Hippocampal formation (tissue), 2 donors: ENCODE measurements at places on chromosomes 13 and 19.

DNA sequence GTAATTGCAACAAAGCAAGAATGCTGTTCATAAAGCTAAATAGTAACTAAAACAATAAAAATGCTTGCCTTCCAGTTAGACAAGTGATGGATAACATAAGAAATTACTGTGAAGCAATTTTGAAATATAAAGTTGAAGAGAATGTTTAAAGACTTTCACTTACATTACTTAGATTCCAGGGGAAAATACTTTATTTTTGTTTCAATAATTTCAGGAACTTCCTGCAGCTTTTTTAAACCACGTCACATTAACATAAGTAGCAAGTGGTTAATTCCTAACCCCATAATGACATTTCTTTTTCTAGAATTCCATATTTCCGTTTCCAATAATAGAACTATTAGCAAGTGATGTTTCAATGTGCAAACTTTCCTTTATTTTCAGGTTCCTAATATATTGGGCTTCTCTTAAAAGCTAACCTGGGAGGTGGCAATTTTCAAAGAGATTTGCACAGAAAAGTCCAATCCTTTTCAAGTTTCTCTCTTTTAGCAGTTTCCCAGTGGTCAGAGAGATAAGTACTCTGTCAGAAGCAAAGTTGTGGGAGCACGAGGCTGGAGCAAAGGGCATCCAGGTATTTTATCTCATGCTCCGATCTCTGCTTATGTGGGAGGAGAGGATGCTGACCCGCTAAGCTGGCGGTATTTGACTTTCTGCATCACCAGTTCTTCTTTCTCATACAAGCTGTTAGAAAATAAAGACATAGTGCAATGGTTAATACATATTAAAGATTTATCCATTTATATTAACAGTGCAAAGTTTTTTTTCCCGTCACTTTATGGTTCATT lies 1025.3 kb downstream of the EFNB2 start:
- DNase-seq = no peak

- DNase-seq = no peak
Measured at GRCh38 chr19:6378041-6378440, 2.3 kb upstream of the PSPN start.

DNA sequence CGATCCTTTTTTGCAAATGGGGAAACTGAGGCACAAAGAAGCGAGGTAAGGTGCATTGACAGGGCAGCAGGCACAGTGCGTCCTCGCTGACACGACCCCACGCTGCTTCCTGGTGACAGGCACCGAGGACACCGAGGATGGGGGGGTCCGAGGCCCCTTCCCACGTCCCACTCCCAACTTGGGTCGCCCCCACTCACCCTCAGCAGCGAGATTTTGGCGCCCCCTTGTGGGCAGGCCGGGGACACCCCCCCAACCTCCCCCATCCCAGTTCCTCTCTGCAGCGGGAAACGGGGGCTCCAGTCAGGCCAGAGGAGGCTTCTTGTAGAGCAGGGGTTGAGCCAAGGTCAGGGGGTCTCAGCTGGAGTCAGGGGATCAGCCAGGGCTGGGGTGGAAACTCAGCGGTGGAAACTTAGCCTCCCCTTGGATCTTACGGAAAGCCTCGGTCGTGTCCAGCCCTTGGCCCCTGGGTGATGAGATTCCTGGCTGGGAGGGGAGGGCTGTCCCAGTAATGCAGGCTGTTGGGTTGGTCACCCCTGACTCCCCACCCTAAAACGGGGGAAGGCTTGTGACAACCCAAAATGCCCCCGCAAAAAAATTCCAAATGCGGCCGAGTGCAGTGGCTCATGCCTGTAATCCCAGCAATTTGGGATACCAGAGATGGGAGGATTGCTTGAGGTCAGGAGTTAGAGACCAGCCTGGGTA lies 8.2 kb downstream of the SMIM24 start:
- DNase-seq = no peak

- no peak for DNase-seq
Measured at GRCh38 chr13:99796175-99796819, 175.3 kb downstream of the ZIC5 start.

DNA sequence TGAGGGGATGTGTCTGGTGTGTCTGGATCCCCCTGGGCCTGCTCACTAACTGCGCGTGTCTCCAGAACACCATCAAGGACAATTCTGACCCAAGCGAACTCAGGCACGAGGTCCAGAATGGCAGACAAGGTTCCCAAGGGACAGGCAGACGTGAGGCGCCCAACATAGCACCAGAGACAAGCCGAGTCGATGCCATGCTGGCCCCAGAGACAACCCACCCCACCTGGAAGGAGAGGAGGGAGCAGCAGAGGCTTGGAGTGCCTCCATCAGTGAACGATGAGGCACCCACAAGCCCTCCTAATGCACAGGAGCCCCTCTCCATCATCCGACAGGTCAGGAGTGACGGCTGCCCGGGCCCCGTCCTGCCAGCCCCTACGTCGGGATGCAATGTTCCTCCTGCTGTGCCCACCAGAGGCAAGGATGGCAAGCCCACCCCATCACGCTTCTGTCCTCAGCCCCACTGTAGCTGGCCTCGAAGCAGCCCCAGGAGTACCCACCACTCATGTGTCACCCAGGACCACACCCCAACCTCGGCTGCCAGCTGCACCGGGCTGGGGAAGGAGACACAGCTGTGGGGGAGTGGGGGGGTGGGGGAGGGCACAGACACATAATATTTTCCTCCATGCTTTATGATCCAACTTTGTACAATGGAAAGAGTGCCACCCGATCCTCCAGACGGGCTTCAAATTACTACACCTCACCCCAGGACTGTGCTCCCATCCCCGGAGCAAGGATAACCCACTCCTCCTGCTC lies 11.8 kb downstream of the AP3D1 start:
- no peak for DNase-seq

- DNase-seq = no peak
Measured at GRCh38 chr13:23212671-23213070, 31.9 kb downstream of the SGCG start.

DNA sequence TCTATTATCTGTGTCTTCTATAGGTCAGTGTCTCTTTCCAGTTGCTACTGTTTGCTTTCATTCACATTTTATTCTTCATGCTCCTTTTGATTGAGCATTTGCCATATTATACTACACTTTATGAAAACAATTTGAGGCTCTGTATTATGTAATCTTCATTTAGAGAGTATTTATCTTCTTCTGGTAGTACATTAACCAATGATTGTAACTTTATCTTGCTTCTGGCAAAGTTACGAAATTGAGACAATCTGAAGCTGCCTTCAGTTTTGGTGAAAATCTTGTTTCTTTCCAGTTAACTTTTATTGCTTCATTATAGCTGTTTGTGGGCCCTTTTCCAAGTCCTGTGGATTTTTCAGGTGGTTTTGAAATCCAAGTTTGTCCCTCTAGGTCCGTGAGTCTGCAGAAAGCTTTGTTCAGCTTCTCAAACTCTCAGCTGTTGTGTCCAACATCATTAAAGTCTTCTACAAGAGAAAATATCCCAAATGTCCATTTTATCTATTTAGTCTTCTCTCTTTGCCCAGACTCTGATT lies 1255.4 kb upstream of the SPRY2 start:
- DNase-seq = no peak

DNA sequence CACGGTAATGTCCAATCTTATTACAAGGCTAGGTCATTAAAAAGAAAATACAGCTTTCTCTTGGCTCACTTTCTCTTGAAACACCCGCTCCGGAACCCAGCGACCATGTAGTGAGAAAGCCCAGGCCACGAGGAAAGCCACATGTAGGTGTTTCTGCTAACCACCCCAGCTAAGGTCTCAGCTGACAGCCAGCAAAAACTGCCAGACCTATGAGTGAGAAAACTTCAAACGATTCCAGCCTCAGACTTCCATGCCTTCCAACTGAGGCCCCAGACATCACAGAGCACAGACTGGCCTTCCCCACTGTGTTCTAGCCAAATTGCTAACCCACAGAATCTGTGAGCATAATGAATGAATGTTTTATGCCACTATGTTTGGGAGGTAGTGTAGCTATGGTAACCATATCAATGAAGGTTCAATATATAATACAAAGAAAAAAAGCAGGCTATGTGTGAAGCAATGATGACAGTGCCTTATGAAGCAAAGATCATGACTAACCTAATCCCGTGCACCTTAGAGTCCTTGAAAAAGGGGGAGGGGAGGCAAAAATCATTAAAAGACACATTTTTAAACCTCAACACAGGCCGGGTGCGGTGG lies 11.9 kb upstream of the TPTE2 start:
- DNase-seq = no peak

- DNase-seq = no peak
Measured at GRCh38 chr19:39502640-39503417, 4.1 kb downstream of the DLL3 start.

GRCh38 chr19:2780284-2780683 lies 2.8 kb downstream of the SGTA start:
- no peak for DNase-seq

GRCh38 chr13:76813891-76814290 lies 72.3 kb downstream of the KCTD12 start:
- DNase-seq = no peak

GRCh38 chr13:61684976-61685681 lies 269.5 kb upstream of the PCDH20 start:
- DNase-seq = no peak

DNA sequence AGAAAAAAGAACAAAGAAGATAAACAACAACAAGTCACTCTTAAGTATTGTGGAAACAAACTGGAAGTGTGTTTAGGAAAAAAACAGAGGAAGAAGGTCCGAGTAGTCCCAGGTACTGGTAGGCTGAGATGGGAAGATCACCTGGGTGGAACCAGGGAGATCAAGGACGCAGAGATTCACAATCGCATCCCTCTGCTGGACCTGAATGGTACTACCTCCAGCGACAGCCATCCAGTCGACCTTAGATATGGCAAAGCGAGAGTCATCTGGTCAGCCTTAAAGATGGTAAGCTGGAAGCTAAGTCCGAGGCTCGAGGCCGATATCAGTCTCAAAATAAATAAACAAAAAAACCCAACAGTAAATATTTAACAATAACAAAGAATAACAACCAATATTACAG lies 44.9 kb upstream of the ZNF91 start:
- DNase-seq = no peak

GRCh38 chr19:13277104-13277809 lies 127.0 kb downstream of the IER2 start:
- peak; percentile 34 for DNase-seq

DNA sequence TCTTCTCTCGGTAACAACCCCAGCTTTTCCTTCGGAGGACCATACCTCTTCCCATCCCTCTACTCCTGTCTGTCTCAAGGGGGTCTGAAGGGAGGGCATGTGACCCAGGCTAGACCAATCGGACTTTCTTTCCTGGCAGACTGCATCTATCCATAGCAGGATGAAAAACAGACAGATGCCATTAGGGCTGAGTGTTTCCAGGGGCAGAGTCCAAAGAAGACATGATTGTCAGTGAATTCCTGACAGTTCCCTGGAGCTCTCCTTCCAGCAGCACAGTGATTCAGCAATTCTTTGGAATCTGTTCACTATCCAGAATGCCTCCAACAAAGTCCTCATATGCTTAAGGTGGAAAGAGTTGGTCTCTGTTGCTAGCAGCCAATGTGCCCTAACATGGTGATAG lies 189.8 kb downstream of the KCTD12 start:
- DNase-seq = no peak

GRCh38 chr13:95920485-95920884 lies 132.7 kb downstream of the UGGT2 start:
- DNase-seq = no peak

DNA sequence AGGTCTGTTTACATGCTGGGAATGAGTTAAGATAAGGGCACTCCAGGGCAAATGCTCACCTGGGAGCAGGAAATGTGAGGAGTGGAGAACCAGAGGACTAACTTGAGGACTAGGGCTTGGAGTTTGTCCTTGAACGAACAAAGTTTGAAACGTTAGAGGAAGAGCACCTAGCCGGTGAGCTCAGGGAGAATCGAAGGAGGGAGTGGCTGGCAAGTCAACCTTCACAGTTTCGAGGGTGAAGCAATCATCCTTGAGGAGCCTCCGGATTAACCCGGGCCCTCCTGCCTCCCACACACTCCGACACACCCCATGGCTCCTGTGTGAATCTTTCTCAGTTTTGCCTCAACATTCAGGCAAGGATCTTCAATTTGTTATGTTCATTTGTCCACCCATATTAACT lies 58.6 kb downstream of the LMO7 start:
- no peak for DNase-seq

- DNase-seq = no peak
Measured at GRCh38 chr19:20787786-20788185, 11.7 kb downstream of the ZNF66 start.

DNA sequence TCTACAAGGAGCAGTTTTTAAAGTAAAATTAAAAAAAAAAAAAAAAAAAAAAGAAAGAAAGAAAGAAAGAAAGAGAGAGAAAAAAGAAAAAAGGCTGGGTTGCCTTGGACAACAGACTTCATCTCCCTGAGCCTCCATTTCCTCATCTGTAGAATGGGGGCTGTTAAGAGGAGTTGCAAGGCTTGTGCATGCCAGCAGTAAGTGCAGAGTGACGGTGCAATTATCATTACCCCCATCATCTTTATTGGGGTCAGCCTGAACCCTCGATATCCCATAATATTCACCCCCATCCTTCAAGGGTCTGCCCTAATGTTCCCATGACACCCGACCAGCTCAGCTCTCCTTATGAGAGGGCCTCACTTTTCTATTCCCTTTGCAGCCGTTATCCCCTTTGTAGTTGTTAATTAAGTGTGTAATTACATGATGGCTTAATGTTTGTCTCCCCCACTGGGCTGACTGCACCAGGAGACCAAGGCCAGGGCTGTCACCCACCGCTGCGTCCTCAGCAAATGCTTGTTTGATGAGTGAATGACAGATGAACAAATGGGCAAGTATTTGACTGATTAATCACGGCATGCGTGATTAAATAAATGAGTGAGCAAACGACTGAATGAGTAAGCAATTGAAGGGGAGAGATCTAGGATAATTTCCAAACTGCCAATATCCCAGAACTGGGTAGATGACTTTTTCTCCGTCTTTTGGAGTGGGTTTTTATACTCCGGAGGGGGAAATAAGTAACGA lies 10.1 kb downstream of the FOSB start:
- DNase-seq = no peak

GRCh38 chr19:33032218-33032781 lies 32.4 kb downstream of the RHPN2 start:
- DNase-seq = no peak

DNA sequence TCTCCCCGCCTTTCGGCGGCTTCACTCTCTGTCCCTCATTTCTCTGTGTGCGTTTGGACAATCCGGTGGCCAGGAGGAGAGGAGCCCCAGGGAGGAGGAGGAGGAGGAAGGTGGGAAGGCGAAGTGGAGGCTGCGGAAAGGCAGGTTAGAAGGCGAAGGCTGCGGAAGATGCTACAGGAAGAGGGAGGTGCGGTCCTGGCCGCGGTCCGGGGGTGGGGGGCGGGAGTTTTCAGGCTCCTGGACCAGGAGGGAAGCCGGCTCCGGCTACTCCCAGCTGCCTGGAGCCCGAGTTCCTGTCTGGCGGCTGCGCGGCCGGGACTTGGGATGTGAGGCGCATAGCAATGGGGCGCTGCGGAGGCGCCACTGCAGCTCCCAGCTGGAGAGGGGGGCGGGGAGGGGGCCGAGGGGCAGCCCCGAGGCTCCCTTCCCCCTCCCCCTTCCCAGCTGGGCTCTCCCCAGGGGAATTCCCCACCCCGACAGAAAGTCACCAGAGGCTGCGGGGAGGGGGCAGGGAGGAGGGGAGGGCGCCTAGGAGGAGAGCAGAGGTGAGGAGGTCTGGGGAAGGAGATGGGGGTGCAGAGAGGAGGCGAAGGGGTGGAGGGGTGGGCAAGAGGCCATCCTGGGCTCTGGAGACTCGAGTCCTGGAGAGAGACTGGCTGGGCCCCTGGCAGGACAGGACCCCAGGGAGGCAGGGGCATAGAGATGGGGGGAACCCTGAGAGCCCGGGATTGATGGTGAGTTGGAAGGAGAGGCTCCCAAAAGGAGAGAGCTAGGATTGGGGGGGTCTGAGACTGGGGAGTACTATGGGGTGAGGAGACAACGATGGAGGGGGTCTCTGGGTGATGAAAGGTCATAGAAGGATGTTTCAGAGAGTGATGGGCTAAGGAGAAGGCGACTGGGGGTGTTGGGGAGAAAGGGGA lies 2.0 kb downstream of the LRRC4B start:
- DNase-seq = peak; percentile 37
